ENCODE measurements at places on chromosomes 5 and 9.

DNA sequence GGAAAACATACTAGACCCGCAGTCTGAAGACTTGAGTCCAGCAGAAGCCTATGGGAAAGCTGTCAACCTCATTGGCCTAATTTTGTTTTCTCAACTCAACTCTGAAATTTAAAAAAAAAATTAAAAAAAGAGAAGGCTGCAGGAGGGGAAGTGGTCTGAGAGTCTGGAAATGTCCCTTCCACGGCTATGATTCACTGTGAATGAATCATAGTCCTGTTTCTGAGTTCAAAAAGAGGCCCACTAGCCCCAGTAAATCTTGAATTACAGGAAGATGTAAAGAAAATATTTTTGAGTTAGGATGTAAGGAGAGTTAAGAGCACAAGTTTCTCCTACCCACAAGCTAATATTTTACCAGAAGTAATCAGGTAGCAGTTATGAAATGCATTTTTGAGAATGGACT is 565.5 kb upstream of the DMAC1 start:
- DNase-seq = no peak

- no peak for DNase-seq
Observed at GRCh38 chr5:112436144-112436543, 17.1 kb upstream of the EPB41L4A start.

- no peak for DNase-seq
Observed at GRCh38 chr9:115208501-115208900, 90.5 kb upstream of the TNC start.

GRCh38 chr9:105667867-105668266 is 5.6 kb downstream of the TAL2 start:
- DNase-seq = no peak

DNA sequence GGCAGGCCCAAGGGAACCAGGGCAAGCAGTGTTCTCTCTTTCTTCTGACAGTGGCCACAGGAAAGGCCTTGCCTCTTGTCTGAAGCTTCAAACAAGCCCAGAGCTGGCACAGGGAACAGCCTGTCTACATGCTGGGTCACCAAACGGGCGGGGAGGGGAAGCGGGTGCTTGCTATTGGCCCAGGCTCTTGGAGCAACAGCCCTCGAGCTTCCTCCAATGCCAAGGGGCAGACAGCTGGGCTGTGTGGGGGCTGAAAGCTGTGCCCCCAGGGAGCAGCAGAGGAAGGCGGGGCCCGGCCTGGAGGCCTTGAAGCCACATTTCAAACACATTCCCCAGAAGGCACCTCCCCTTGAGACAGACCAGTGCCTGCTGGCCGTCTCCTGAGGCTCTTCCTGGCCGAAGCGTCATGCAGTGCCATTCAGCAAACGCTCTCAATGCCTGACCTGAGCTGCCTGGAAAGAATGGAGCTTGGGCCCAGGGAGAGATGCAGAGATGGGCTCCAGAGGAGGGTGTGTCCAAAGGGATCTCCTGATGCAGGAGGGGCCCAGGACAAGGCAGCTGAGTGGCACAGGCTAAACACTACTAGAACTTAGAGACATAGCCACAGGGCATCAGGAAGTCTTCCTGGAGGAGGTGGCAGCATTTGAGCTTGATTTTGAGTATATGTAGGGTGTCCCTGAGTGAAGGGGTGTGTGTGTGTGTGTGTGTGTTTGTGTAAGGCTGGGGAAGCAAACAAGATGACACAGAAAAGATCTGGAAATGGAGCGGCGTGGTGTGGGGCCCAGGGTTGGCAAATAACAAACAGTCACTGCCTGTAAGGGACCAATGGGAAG is 2.5 kb downstream of the FIBCD1 start:
- no peak for DNase-seq

DNA sequence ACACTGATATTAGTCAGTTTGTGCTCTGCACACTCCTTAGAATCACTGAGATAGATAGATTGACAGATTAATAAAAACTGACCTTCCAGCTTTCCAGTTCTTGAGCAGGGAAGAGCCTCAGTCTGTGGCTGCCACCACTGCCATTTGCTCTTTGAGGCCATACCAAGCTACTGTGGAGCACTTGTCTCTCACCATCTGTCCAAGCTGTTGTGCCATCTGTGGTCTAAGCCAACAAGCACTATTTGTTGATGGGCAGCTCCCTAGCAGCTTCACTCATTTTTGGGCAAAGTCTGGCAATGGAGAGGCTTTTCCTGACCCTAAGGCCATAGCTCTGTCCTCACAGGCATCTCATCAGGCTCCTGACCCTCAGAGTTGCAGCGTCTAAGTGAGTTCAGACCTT is 30.4 kb downstream of the HTR1A start:
- DNase-seq = no peak

DNA sequence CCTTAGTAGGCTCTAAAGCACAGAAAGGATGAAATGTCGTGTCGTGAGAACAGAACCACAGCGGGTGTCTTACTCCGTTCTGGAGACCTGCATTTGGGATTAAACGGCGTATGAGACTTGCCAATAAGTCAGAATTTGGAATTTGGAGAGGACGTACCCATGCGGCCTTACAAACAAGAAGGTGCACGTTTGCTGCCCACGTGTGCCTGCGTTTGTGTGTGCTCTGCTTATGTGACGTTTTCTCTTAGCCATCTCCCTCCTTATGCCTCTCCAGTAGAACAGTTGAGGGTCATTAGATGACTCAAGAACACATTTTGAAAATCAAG is 171.6 kb upstream of the OTULINL start:
- DNase-seq = no peak

GRCh38 chr5:157934600-157934999 is 75.7 kb upstream of the CLINT1 start:
- no peak for DNase-seq

- DNase-seq = no peak
Observed at GRCh38 chr9:27430750-27431535, 93.1 kb upstream of the IFNK start.

GRCh38 chr5:81315336-81315735 is 13.9 kb downstream of the ZCCHC9 start:
- DNase-seq = no peak

GRCh38 chr9:96423985-96424336 is 5.8 kb upstream of the ZNF367 start:
- DNase-seq = no peak

DNA sequence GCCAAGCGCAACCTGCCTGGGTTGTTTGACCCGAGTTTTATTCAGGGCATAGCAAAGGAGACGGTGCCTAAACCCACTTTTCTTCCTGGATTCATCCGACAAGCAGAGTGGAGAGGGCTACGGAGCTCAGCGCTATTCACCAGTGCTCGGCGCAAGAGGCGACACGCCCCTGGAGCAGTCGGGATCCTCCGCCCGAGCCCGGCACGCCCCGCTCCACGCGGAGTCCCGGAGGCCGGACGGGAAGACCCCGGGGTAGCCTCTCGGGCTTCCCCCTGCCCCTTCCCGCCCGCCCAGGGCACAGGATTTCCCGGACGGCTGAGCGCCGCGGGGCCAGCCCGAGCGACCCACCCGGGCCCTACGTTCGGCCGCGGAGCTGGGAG is 427 bp downstream of the SERINC5 start:
- DNase-seq = peak; percentile 21

Measured in CD4-positive, alpha-beta T cell treated with Interleukin-1 beta for 1 hour (primary cell).